ENCODE measurements at places on chromosomes 1 and 21.

- DNase-seq: no peak
Observed at GRCh38 chr1:232213928-232214327, 416.0 kb downstream of the SIPA1L2 start.

DNA sequence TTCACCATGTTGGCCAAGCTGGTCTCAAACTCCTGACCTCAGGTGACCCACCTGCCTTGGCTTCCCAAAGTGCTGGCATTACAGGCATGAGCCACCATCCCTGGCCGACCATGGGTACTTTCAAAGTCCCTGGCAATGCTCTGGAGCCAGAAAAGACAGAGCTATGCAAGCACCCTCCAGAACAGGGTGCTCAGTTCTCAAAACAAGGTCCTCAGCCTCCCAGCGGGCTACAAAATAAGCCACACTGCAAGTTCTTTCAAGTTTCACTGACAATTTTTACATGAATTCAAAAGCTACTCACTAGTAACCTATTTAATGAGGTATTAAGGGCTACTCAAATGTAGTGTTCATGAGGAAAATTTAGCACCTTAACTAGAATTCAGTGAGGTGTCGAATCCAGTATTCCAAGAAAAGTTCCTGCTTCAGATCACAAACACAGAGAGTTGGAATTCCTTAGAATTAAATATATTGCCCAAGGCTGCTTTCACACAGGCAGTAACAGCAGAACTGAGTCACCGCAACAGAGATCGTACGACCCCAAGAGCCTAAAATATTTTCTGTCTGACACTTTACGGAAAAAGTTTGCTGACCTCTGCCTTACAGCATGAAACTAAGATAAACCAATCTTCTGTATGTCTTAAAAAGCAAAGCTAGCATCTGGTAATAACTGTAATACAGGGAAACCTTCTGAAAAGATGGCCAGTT lies 60.7 kb downstream of the HSF2BP start:
- DNase-seq: no peak

- no peak for DNase-seq
Observed at GRCh38 chr21:41834926-41835663, 44.0 kb downstream of the PRDM15 start.

- DNase-seq: no peak
Observed at GRCh38 chr1:208540724-208541123, 296.5 kb upstream of the PLXNA2 start.

DNA sequence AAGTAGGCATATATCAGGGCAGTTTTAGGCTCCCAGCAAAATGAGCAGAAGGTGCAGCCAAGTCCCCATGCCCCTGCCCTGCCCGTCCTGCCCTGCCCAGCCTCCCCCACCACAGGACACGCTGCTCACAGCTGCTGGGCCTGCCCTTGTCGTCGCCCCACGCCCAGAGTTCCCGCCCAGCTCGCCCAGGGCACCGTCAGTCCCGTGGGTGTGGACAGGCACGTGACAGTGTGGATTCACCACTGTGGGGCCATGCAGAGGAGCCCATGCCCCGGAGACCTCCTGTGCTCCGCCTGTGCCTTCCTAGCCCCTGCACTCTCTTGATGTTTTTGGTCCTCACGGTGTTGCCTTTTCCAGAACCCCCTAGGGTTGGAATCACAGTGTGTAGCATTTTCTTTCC lies 7.0 kb downstream of the FAAP20 start:
- no peak for DNase-seq

Measured in GM04504 (cell line).